ENCODE measurements at places on chromosomes 5 and 9.

- no peak overlapping the region for H3K4me3 ChIP-seq
- DNase-seq = no peak
- H3K4me1 ChIP-seq = no peaks in the 10 kb centered on the region
- H3K36me3 ChIP-seq = no peaks in the 10 kb centered on the region
Observed at GRCh38 chr5:73726606-73727231, 100.7 kb downstream of the ARHGEF28 start.

GRCh38 chr5:68176802-68177479 is 38.6 kb upstream of the PIK3R1 start:
- H3K36me3 ChIP-seq = no peaks in the 10 kb centered on the region
- H3K4me1 ChIP-seq = no peaks in the 10 kb centered on the region
- H3K27ac ChIP-seq = no peak overlapping the region
- no peaks in the 10 kb centered on the region for H3K27me3 ChIP-seq
- H3K4me3 ChIP-seq = no peak overlapping the region

GRCh38 chr5:89445106-89445745 is 562.2 kb upstream of the MEF2C start:
- H3K4me1 ChIP-seq = no peaks in the 10 kb centered on the region
- H3K27me3 ChIP-seq = no peaks in the 10 kb centered on the region
- H3K4me3 ChIP-seq = no peak overlapping the region
- H3K36me3 ChIP-seq = no peaks in the 10 kb centered on the region
- H3K27ac ChIP-seq = no peak overlapping the region

DNA sequence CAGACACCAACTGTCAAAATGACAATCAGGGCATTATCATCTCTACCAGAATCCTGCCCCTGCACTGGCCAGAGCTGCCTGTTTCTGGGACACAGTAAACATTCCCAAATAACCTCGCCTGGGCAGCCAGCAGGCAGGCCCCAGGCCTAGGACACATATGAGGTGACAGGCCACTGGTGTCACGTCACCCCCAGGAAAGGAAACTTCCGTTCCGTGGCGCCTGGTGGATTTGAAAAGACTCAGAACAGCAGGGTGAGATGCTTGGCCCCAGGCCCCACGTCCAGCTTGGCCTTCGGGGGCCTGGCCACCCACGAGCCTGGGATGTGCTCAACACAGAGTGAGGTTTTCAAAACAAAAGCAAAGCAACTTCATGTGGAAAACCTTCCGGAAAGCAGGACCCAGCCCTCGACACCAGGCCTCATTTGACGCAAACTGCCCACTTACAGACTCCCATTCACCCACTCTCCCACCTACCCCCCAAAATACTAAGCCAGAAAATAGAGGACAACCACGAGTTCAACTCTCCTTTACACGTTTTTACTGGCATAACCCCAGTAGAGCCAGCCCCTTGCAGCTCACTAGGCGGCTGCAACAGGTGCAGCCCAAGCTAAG is 1.2 kb downstream of the SEMA4D start:
- H3K4me3 ChIP-seq = peak overlapping the region; percentile 96
- DNase-seq = no peak

DNA sequence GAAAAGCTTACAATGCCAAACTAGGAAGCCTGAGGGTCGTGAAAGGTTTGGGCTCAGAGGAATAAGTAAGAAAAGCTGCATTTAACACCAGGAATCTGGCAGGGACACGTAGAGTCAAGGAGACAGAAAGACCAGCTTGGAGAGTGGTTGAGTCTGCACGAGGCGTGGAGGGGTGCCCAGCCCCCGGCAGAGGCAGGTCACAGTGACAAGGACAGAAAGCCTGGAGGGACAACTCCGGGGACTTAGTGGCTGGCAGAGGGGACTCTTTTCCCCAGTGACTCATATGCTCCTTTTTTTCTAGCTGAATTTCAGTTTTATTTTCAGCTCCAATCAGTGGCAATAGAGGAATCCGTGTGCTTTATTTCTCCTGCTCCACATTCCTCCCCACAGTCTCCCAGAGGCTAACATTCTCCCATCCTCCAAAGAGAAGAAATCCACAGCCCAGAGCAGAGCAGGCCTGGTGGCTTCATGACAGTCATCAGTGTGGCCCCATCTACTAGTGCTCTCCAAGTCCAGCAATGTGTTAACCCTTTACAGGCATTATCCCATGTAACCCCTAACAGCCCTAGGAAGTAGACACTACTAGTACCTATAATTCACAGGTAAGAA is 80.7 kb downstream of the KCNIP1 start:
- no peak overlapping the region for H3K27ac ChIP-seq
- no peak for DNase-seq
- no peaks in the 10 kb centered on the region for H3K27me3 ChIP-seq

DNA sequence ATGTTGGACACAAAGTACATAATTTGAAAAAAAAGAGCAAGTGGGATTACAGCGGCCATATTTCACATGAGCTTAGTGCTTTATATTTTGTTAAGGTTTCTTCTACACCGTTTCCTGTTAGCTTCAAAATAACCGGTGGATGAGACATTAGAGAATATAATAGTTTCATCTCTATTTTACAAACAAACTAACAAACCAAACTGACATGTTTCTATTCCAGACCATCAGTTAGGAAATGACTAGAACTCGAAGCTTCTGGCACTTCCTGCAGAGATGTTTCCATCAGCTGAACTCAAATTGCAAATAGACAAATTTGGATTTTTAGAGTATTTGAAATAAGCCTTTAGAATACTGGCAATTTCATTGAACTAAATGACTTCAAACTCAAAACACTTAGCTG is 86.5 kb downstream of the MTRR start:
- H3K36me3 ChIP-seq = no peaks in the 10 kb centered on the region
- no peak overlapping the region for H3K27ac ChIP-seq
- DNase-seq = no peak
- no peak overlapping the region for H3K4me3 ChIP-seq

DNA sequence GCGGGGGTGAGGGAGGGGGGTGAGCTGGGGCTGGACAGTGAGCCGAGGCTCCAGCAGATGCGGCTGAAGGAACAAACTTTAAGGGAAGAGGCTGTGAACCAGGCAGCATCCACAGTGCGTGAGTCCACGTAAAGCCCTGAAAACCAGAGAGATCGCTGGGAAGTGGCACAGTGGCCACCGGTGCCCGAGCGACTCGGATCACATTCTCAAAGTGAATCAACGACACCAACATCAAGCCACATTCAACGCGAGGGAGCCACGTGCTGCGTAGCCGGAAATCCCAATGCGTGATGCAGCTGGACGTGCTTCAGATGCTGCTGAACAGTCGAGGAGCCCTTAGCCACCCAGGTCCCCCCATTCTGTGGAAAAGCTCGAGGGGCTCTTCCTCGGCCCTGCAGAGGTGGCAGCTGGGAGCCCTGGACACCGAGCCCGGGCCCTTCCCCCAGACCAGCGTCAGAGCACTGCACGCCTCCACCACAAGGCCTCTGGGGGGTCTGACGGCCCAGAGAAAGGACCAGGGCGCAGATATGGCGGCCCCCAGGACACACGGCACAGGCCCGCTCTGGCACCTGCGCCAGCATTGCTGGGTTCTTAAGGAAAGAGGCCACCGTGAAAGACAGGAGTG is 53.7 kb upstream of the EXOC3 start:
- H3K4me1 ChIP-seq = no peaks in the 10 kb centered on the region
- H3K27ac ChIP-seq = no peak overlapping the region
- no peaks in the 10 kb centered on the region for H3K36me3 ChIP-seq
- no peak overlapping the region for H3K4me3 ChIP-seq
- DNase-seq = no peak
- no peaks in the 10 kb centered on the region for H3K27me3 ChIP-seq

- no peaks in the 10 kb centered on the region for H3K27me3 ChIP-seq
- no peak for DNase-seq
- no peak overlapping the region for H3K4me3 ChIP-seq
Observed at GRCh38 chr9:136333486-136333885, 6.1 kb downstream of the GPSM1 start.
